Stimulated activated naive CD4-positive, alpha-beta T cell (primary cell): ENCODE measurements at places on chromosomes 2 and 18.

- DNase-seq: no peak
These were observed 735.2 kb downstream of the GALR1 start for GRCh38 chr18:77984833-77985232.

DNA sequence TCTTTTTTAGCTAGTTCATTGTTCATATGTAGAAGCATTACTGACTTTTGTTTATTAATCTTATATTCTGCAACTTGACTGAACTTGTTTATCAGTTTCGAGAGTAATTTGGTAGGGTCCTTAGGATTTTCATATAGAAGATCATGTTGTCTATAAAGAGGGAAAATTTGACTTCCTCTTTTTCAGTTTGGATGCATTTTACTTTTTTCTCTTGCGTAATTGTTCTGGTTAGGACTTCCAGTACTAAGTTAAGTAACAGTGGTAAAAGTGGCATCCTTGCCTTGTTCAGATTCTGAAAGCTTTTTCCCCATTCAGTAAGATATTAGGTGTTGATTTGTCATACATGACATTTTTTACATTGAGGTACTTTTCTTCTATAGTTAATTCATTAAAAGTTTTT lies 726.0 kb downstream of the KCNJ3 start:
- no peak for DNase-seq

- no peak for DNase-seq
These were observed 47.7 kb downstream of the INPP5D start for GRCh38 chr2:233107831-233108300.

- no peak for DNase-seq
These were observed 760.0 kb downstream of the EPHA4 start for GRCh38 chr2:220811952-220812570.

GRCh38 chr2:72183466-72183865 lies 35.8 kb upstream of the CYP26B1 start:
- no peak for DNase-seq

GRCh38 chr2:213101692-213102460 lies 49.5 kb downstream of the IKZF2 start:
- DNase-seq: no peak

GRCh38 chr2:118091140-118091478 lies 2.8 kb downstream of the INSIG2 start:
- no peak for DNase-seq

DNA sequence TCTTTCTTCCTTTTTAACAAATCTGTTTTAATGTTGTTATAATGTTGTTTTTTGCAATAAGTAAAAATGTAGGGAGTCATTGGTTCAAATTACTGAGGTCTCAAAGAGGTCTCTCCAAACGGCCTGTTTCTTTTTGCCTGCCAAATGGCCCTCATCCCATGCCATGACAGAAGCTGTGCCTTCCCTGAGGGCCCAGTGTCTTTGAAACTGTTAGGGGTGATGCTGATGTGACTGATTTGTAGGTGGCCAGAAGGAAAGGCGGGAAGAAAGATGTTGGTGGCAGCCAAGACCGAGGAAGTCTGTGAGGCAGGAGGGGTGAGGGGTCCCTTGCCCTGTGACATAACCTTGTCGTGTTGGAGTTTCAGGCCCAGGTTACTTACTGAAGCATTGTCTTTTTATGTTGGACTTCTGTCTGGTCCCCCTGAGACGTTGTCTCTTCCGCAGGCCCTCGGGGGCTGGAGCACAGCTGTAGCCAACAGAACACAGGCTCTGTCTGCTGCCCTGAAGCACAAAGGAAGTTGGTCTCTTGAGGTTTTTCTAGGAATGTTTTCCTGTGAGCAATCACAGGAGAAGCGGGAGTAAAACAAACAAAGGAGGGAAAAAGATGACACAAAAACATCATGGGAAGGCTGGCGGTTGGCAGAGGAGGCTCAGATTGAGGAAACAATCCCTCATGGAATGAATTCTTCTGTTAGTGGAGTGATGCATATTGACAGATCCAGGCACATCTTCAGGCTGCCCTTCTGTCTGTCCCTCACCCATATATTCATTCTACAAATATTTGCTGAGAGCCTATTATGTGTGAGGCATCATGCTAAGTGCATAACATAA lies 4.9 kb upstream of the ST3GAL5 start:
- no peak for DNase-seq

GRCh38 chr2:175884697-175885393 lies 117.2 kb downstream of the LNPK start:
- no peak for DNase-seq

GRCh38 chr2:74747411-74748080 lies 86.4 kb upstream of the HK2 start:
- no peak for DNase-seq

DNA sequence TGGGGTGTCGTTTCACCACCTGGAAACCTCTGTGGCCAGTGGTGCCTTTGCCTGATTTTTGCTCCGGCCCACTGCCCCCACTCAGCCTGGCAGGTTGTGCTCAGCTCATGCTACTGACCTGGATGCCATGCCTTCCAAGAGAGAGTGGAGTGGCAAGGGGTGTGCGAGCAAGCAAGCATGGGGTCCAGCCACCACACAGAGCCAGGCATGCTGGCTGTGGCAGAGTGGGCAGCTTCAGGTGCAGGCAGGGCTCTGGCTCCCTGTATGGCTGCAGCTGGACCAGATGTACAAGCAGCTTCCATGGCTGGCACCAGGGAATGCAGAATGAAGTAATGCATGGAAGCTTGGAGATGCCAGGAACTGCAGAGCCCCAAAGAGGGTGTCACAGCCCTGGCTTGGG lies 620.5 kb upstream of the SETBP1 start:
- no peak for DNase-seq

GRCh38 chr2:6784291-6784690 lies 81.4 kb downstream of the CMPK2 start:
- DNase-seq: no peak

DNA sequence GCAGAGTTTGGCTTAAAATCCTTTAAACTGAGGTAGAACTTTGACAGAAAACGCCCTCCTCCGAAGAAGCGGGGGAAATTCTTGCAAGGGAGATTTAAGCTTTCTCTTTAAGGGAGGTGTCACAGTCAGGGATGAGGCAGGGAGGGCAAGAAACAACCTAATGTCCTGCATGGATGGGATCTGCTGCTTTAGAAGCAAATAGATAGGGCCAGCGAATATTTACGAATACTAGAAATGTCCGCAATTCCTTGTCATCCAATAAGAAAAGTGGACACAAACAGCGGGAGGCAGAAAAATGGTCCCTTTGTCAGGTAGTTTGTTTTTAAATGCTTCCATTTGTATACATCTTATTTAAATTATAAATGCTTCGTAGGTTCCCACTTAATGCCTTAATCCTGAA lies 12.0 kb downstream of the MEIS1 start:
- DNase-seq: no peak

- DNase-seq: no peak
These were observed 20.2 kb upstream of the DARS1 start for GRCh38 chr2:136005462-136006196.

- no peak for DNase-seq
These were observed 61.8 kb upstream of the ZC3H15 start for GRCh38 chr2:186424265-186424664.

DNA sequence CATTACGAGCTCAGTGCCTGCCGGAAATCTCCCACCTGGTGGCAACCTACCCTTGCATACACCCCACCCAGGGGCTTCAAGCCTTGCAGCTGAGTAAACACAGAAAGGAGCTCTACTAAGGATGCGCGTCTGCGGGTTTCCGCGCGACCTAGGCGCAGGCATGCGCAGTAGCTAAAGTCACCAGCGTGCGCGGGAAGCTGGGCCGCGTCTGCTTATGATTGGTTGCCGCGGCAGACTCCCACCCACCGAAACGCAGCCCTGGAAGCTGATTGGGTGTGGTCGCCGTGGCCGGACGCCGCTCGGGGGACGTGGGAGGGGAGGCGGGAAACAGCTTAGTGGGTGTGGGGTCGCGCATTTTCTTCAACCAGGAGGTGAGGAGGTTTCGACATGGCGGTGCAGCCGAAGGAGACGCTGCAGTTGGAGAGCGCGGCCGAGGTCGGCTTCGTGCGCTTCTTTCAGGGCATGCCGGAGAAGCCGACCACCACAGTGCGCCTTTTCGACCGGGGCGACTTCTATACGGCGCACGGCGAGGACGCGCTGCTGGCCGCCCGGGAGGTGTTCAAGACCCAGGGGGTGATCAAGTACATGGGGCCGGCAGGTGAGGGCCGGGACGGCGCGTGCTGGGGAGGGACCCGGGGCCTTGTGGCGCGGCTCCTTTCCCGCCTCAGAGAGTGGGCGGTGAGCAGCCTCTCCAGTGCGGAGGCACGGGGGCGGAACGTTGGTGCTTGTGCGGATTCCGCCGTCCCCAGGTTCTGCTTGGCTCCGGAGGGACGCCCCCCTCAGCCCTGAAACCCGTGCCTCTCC lies at the start of gene MSH2:
TSS of gene MSH2 (plus strand) at position 352 of the 804 bp plus-strand sequence. CDS start at position 388, 36 bp downstream.
- peak; percentile 88 for DNase-seq
